ENCODE measurements at places on chromosomes 16 and 17. TPM values are rescaled to one million over a fixed set of nuclear protein-coding genes. Genes with fewer than 3 reads are reported as not detected.

Gene KIF19
- 0.54 TPM for polyA plus RNA-seq

Gene ZG16B
- 0.32 TPM for polyA plus RNA-seq

Gene HES7
- not detected for polyA plus RNA-seq

Gene ZNF597
- 3.9 TPM for polyA plus RNA-seq

Gene CHD9NB
- polyA plus RNA-seq, result 9.9 TPM

Gene NR1D1
- polyA plus RNA-seq, result 4.2 TPM

Gene HASPIN
- polyA plus RNA-seq, result 3.6 TPM

Gene OR1E1
- not detected for polyA plus RNA-seq

Gene EVPLL
- 0.64 TPM for polyA plus RNA-seq

Gene HAP1
- polyA plus RNA-seq, result 0.98 TPM

Gene XAF1
- 8.8 TPM for polyA plus RNA-seq

Gene MMP25
- 0.82 TPM for polyA plus RNA-seq

Gene DOC2A
- 2.3 TPM for polyA plus RNA-seq

Gene TMEM235
- not detected for polyA plus RNA-seq

Gene JPT2
- 80.4 TPM for polyA plus RNA-seq

Gene CDH16
- polyA plus RNA-seq, result 251 TPM

Gene FLII
- polyA plus RNA-seq, result 129 TPM

Gene RNF43
- polyA plus RNA-seq, result 14.6 TPM

Gene MYL11
- polyA plus RNA-seq, result 0.83 TPM

Gene SCNN1B
- polyA plus RNA-seq, result 13.4 TPM

Gene B3GNT9
- 9.1 TPM for polyA plus RNA-seq

Gene CBLN1
- polyA plus RNA-seq, result 0.58 TPM

Gene EME1
- polyA plus RNA-seq, result 7.1 TPM

Gene JUP
- 178 TPM for polyA plus RNA-seq

Gene KRT12
- polyA plus RNA-seq, result not detected

Gene FN3K
- 24.3 TPM for polyA plus RNA-seq

Gene CA4
- polyA plus RNA-seq, result 40.7 TPM

Gene IRX5
- 6.8 TPM for polyA plus RNA-seq

Gene NPIPA5
- polyA plus RNA-seq, result 33.8 TPM

Gene VTN
- polyA plus RNA-seq, result 8.5 TPM

Gene TBC1D26
- polyA plus RNA-seq, result 0.64 TPM

Gene USP36
- 32.8 TPM for polyA plus RNA-seq

Gene CHP2
- 1.7 TPM for polyA plus RNA-seq

Gene STX1B
- 0.89 TPM for polyA plus RNA-seq

Gene DHRS13
- 10.1 TPM for polyA plus RNA-seq

Gene PRCD
- polyA plus RNA-seq, result 2.2 TPM

Gene ANKRD40CL
- not detected for polyA plus RNA-seq

Gene ODAD4
- 6.9 TPM for polyA plus RNA-seq

Gene RTN4RL1
- polyA plus RNA-seq, result 1.8 TPM

Gene CRHR1
- 0.98 TPM for polyA plus RNA-seq

Gene PIK3R6
- 1.2 TPM for polyA plus RNA-seq

Gene CDH15
- polyA plus RNA-seq, result 1.4 TPM

Gene TMEM88
- polyA plus RNA-seq, result 23.0 TPM

Gene HAS3
- polyA plus RNA-seq, result 4.5 TPM

Gene CCL18
- polyA plus RNA-seq, result not detected

All from right renal cortex interstitium (tissue), 3 donors.